Putamen (tissue), 1 donor: ENCODE measurements at places on chromosomes 5 and 9.

DNA sequence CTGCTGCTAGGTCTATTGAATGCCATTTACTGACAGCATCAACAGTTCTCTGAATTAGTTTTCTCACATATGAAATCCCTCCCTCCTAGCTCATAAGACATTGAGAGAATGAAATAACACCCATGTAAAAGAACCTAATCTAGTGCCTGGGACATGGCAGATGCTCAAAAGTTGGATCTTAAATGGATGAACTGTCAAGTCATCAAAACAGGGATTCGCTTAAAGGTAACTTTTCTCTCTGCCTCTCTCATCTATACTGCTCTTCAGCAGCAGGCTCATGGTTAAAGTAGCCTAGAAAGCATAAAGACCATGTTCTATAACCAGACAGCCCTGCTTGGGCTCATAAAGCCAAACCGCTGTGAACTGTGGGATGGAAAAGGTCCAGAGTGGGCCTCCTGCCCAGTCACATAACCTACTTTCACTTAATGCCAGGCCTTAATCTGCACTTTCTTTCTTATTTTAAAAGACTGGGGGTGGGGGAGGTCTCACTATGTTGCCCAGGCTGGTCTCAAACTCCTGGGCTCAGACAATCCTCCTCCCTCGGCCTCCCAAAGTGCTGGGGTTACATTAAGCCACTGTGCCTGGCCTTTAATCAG, 3.7 kb downstream of the TMEM245 start:
- DNase-seq, result no peak

DNA sequence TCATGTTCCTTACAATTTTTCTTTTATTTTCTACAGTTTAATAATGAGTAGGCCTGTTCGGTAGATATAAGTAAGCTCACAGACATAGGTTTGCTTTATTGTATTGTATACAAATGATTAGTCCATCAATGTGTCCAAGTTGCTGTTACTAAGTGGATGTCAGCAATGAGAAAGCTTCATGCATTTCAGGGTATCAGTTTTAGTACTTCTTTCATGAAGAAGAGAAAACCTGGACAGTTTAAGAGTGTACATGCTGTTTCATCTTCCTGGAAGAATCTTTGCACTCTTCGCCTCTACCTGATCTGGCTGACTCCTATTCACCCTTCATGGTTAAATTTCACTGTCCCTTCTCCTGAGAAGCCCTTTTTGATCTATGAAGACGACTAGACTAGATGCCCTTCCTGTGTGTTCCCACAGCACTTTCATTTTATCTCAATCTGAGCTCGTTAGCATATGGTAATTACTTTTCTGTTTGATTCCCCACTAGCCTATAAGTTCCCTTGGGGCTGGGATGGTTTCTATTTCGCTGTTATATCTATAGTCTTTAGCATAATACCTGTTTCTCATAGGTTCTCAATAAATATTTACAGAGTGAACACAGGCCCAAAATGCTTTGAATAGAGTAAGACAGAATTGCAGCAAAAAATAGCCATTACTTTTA, 70.7 kb downstream of the CETN3 start:
- no peak for DNase-seq

DNA sequence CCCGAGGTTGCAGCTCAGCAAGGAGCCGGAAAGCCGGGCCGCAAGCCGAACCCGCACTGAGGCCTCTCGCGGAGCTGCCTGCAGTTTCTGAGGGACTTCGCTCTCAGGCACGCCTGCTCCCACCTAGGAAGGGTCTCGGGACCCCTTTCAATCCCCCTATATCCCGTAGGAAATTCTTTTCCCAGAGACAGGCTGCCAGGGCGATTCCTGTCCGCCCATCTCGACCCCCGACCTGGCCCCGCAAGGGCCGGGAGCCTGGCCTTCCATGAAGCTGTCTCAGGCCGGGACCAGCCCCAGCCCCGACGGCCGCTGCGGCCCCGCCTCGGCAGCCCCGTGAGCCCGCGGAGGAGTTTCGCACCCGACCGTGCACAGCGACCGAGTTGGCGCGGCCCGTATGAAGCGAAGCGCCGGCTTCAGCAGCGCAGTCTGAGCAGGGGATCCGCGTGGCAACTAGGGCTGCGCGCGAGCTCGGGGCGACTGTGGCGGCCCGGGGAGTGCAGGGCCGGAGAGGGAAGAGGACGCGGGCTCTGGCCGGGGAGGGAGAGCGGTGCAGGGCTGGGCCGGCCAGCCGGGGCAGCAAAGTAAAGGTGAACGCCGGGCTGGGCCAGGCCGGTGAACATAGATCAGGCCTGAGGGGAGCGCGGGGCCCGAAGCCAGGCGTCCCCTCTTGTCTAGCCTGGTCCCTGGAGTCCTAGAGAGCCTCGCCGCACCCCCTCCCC, 977 bp upstream of the PRDM12 start:
- no peak for DNase-seq

- no peak for DNase-seq
Measured at GRCh38 chr9:109453210-109453842, 44.8 kb downstream of the PTPN3 start.

DNA sequence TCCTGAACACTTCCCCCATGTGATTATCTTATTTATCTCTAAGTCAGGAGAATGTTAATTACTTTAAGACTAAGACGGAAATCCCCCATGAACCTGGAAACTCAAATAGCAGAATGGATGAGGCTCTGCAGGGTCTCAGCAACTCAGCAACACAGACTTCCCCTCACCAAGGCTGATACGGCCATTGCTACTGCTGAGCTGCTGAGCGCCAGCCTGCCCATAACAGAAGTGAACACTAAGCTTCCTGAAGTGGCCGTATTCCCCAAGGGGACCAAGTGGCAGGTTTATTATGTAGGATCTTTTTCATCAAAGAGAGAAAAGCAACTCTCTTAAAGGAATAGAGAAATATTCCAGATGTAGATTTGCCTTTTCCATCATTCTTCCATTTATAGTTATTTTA, 311.1 kb downstream of the RFX3 start:
- no peak for DNase-seq

DNA sequence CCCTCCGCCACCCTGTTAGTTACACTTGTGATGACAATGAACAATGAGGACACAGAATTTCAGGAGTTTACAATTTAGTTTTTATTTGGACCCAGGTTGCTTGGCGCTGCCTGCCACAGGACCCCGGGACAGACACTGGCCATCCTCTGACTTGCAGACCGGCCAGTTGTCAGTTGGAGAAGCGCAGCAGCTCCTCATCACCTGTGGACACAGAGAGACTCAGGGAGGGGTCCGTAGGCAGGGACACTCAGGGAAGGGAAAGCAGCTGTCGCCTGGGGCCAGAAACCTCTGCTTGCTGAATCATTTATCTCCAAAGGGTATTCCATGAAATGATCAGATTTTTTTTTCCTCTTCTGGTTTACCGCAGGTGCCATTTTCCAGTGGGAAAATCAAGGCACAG, 18.0 kb downstream of the AMBP start:
- no peak for DNase-seq

DNA sequence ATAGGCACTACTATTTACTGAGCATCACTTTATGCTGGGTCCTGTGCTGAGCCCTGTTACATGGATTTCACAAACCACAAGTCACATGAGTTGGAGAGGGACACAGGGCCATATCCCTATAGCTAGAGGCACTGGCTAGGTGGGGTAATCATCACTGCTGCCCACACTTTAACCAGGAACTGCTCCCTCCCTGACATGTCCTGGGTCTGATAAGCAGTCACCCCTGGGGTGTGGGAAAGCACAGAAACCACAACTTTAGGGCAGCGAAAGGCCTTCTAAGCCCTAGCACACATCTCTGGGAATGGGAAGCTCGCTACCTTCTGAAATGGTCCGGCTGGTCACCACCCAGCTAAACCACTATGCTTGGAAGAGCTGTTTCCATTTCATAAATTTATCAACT, 15.0 kb downstream of the TBC1D2 start:
- no peak for DNase-seq

GRCh38 chr9:101400120-101400519, 1.5 kb downstream of the ZNF189 start:
- DNase-seq, result peak; percentile 44
